ENCODE measurements at places on chromosomes 7 and 10.

DNA sequence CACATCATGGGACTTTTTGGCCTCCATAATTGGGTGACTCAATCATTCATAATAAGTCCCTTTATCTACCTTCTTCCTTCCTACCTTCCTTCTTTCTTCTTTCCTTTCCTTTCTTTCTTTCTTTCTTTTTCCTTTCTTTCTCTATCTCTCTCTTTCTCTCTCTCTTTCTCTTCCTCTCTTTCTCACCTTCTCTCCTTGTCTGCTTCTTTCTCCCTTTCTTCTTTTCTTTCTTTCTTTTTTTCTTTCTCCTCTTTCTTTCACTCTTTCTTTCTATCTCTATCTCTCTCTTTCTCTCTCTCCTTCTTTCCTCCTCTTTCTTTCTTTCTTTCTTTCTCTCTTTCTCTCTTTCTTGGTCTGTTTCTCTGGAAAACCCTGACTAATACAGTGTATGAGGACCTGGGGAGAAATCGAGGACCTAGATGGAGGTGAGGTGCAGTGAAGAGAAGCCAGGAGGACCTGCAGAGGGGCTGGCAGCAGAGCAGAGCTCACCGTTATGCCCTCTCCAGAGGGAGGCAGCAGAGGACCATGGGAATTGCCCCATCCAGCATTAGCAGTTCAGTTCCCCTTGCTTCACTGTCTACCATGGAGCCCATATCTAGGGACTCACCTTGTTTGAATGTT lies 52.7 kb upstream of the BTRC start:
- DNase-seq: no peak

GRCh38 chr7:74179935-74180604 lies 5.9 kb downstream of the EIF4H start:
- no peak for DNase-seq

GRCh38 chr7:142308326-142308725 lies 50.5 kb upstream of the PRSS58 start:
- no peak for DNase-seq

DNA sequence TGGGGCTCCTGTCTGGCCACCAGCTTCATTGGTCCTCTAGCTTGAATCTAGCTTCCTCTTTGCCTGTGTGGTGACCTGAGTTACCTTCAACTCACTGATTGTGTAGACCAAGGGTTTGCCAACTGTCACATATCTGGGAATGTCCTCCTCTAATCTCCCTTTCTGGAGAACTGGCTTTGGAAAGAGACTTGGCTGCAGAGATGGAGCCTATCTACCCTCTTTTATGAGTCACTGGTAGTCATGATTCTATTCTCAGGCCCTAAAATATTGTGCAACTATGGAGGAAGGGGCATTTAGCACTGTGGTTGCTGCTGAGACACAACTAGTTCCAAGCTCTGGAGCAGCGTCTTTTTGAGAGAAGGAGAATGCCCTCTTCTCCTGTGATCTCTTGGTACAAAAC lies 691.3 kb downstream of the KCNMA1 start:
- no peak for DNase-seq

DNA sequence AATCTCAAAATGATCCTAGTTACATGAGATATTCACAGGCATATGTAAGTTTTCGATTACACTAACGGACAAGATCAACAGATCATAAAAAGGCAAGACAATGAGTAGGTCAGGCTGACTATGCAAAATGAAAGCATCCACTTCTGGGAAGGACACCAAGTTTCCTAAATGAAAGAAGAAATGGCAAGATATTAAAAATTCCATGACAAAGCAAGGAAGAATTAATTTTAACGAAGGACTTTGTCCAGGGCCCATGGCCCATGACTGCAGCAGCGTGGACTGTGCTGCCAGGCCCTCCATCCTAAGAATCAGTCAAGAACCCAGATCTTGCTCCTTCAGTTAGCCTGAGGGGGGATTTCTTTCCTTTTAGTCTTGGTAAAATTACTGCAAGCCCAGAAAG lies 182.4 kb upstream of the FRMD4A start:
- no peak for DNase-seq

GRCh38 chr10:80589726-80590373 lies 52.1 kb downstream of the SH2D4B start:
- no peak for DNase-seq

- DNase-seq: no peak
These were observed 171.5 kb downstream of the CCSER2 start for GRCh38 chr10:84499846-84500245.

DNA sequence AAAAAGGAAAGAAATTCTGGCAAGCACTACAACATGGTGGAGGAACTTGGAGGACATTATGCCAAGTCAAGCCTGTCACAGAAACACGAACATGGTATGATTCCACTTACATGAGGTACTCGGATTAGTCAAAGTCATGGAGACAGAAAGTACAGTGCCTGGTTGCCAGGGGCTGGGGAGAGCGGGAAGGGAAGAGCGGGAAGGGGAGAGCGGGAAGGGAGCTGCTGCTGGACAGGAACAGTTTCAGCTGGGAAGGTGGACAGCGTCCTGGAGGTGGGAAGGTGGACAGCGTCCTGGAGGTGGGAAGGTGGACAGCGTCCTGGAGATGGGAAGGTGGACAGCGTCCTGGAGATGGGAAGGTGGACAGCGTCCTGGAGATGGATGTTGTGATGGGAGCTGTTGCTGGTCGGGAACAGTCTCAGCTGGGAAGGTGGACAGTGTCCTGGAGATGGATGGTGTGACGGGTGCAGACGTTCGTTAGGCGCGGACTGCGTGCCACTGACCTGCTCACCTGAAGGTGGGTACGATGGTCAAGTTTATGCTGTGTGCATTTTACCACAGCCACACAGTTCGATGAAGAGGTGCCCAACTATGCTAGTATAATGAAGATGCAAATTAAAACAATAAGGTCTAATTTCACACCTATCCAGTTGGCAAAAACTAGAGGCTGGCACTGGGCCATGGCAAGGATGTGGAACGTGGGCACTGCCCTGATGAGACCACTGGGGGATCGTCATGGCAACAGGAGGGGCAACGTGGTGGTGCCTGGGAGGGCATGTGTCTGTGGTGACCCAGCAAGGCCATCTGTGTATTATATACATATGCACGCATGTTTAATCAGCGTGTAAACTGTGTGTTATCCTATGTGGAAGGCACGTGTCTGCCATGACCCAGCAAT lies 103.8 kb downstream of the NKX6-2 start:
- no peak for DNase-seq

DNA sequence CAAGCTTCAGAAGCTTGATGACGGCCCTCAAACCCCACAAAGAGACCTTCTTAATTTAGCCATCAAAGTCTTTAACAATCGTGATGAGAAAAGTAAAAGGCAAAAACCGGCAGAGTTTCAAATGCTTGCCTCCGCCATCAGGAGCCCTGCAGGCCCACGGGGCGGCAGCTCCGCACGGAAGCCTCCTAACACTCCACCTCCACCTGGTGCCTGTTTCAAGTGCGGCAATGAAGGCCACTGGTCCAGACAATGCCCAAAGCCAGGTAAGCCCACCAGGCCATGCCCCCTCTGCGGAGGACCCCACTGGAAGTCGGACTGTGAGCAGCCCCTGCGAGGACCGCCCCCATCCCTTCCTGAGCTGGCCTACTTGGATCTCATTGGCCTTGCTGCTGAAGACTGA lies 43.6 kb downstream of the CBX3 start:
- DNase-seq: no peak

DNA sequence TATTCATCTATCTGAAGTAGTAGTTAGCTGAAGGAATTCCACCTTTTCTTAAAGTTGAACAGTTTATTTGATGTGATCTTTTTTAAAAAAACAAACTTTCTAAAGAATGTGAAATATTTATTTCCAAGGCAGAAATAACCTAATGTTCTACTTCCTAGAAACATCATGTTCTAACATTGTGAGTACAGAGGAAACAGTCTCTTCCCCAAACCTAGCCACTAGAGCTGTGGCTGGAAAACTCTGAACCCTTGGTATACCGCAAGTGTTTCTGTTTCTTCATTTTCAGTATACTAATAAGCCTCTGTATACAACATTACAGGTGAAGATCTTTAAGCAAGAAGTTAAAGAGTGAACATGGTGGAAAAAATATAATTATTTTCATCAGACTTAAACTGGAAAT lies 35.1 kb downstream of the NOC3L start:
- no peak for DNase-seq

GRCh38 chr7:149281508-149282330 lies 19.7 kb downstream of the ZNF783 start:
- DNase-seq: no peak

DNA sequence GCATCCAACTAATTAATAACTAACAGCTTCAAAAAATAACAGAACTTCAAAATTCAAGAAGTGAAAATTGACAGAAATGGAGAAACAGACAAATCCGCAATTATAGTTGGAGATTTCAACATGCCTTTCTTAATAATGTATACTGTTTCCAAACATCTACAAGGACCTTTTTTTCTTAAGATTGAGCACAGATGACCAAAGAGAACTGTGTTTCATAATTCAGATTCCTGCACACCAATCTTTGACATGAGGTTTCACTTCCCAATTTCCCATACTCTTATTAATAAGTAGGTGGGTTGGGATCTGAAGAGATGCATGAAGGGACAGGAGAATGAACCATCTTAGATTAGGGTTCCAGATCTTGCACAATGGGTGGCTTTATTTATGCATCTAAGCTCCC lies 24.9 kb upstream of the GIMAP7 start:
- no peak for DNase-seq

DNA sequence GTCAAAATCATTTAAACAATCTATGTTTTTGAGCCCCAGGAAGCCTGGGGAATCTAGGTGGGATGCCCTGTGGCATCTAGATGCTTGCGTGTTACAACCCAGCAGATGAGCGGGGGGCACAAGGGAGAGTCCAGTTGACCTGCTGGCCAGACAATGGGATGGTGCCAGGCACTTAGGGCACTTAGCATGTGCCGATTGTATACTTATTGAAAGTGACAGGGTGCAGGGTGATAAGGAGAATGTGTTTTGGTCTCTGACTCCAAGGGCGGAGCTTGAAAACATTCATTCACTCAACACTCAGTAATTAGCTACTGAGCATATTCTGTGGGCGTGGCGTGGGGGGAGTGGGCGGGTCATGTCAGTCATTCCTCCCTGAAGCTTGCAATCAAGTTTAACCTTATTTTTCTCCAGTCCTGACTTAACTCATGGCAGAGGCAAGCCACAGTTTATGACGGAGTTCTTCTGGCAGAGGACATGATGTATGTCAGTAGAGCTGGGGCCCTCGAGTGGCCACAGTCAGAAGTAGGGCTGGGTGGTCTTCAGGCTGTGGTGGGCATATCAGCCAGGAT lies 115.1 kb downstream of the PRKCQ start:
- DNase-seq: no peak

DNA sequence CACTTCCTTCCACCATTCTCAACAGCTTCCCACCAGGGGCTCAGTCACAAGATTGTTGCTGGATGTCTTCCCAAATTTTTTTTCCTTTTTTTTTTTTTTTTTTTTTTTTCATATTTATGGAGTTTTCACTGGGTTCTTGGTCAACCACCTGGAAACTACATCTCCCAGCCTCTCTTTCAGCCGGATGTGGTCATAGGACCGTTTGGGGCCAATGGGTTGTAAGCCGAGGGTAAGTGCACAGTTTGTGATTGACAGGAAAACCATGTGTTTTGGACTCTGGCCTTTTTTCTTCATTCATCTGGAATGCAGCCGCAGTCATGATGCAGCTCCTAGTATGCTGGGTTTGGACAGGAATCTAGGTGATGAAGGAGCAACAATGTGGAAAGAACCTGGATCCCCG lies 337.1 kb upstream of the FOXK1 start:
- no peak for DNase-seq

GRCh38 chr7:101567230-101567629 lies 61.9 kb downstream of the MYL10 start:
- DNase-seq: no peak

GRCh38 chr7:47496056-47496665 lies 85.8 kb downstream of the TNS3 start:
- DNase-seq: no peak

GRCh38 chr10:129446183-129446581 lies 20.9 kb upstream of the MGMT start:
- DNase-seq: no peak

DNA sequence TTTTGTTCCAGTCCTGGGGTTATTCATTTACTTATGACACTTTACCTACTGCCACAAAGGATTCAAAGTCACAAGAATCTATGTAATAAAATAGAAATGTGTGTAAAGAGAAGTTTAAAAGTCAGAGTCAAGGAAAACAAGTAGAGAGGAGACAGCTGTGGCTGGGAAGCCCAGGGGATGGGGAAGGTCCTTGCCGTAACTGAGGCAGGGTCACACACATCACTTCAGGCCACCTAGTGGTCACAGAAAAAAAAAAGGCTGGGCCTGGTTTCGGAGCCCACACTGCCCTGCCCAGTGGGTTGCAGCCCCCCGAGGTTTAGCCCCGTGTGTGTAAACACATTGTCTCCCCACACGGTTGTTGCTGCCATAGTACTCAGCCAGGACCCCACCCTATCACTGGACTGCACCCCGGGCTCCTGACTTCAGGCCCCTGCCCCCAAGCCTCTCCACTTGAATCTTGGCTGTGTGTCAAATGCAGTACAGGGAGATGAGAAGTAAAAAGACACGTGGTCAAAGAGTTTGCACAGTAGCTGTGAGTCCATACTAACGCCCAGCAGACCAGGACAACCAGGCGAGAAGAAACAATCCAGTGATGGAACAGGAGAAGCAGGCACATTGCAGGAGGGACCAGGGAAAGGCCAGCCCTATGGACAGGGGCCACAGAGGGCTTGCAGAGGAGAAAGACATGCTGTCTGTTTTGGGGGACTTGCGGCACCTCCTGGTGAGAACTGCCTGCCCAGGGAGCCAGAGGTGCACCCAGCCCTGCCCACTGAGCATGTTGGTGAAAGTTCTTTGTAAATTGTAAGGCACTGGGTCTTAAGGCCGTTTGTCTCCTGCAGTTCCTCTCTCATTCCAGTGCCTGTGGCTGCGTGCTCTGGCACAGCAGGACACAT lies 91.4 kb upstream of the MACROH2A2 start:
- DNase-seq: no peak

DNA sequence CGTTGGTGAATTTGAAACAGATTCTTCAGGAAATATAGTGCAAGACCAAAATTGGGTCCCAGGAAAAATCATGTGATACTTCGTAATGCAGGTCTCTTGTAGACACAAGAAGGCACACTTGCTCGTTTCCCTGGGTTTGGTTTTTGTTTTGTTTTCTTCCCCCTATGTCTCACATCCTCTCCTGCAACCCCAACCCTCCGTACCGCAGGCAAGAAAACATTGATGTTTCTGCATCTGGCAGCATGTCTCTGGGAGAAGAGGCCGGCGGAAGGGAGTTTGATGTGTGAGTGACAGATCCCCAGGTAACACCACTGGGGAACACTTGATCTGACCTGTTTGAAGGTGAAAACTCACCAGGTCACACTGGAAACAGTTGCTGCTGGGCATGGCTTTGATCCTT lies 718.5 kb downstream of the AUTS2 start:
- DNase-seq: no peak

DNA sequence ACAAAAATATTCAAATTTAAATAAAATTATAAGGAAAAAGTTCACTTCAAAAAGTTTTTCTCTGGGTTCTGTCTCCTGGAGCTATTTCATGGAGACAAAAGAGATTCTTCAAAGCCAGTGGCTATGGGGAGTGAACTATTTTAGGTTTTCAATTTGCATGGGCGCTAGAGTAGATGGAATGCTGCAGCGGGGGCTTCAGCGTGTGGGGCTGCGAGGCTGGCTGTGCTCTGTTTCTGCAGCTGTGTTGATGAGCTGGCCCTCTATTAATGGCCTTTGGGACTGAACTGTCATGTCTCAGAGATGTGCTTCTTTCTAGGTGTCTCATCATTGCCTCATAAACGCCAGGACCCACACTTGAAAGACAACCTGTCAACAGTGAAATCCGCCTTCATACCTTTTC lies 108.4 kb upstream of the NPY start:
- DNase-seq: no peak

All from Panc1 (cell line).